ENCODE measurements at places on chromosomes 11 and 22.
A peak's percentile ranks its signal among the peaks of the same experiment; 100 is the strongest.

GRCh38 chr11:123430721-123431497 lies 840 bp downstream of the GRAMD1B start:
- DNase-seq, result peak; percentile 79

DNA sequence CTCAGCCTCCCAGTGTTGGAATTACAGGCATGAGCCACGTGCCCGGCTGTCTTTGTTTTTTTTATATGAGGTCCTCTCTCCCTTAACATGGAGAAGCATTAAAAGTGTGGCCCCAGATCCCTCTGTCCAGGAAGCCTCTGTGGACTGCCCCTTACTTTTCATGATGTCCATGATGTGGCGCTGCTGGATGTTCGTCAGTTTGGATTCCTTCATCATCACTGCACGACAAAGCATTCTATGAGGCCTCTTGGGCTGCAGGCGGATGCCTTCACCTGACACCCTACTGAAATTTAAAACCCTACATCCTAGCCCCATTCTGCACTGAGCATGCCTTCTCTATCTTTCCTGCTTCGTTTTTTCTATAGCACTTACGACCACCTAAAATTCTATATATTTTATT lies 2.1 kb downstream of the C22orf23 start:
- DNase-seq, result no peak

- peak; percentile 94 for DNase-seq
Measured at GRCh38 chr22:50507421-50507990, at the start of gene LMF2. Gene LMF2, minus strand, starts transcription at chr22:50507702. Its CDS starts 27 bp downstream, at chr22:50507675.

GRCh38 chr22:41442240-41442792 lies 4.3 kb downstream of the TOB2 start:
- DNase-seq, result no peak

DNA sequence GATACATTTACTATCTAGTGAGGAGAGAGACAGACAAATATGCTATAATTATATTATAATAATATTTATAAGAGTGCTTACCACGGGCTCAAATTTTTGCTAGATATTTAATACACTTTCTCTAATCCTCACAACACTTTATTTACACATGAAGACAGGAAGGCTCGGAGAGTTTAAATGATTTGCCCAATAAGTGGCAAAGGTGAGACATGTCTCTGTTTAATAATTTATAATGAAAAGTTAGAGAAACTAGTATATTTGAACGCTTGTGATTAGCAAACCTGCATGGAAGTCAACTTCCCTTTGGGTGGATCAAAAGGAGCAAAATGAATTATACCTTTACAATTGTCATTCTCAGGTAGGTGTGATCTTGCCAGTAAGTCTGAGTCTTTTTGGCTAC lies 55.4 kb downstream of the POLD3 start:
- no peak for DNase-seq

GRCh38 chr11:34348919-34349318 lies 8.9 kb downstream of the ABTB2 start:
- DNase-seq, result no peak

- DNase-seq, result no peak
Measured at GRCh38 chr11:29449281-29450074, 567.4 kb downstream of the KCNA4 start.

DNA sequence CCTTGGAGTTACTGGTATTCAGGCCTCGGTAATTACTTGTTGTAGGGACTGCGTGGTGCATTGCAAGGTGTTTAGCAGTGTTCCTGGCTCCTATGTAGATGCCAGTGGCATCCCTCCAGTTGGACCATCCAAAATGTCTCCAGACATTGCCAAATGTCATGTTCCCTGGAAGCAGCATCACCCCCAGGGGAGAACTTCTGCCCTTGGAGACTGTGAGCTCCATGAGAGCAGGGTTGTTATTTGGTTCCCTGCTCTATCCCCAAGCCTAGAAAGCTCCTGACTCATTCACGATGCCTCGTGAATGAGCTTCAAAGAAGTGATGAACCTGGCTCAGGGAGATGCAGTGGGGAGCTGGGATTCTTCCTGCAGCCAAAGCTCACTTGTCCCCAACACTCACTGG lies 4.8 kb upstream of the CD248 start:
- DNase-seq, result no peak

DNA sequence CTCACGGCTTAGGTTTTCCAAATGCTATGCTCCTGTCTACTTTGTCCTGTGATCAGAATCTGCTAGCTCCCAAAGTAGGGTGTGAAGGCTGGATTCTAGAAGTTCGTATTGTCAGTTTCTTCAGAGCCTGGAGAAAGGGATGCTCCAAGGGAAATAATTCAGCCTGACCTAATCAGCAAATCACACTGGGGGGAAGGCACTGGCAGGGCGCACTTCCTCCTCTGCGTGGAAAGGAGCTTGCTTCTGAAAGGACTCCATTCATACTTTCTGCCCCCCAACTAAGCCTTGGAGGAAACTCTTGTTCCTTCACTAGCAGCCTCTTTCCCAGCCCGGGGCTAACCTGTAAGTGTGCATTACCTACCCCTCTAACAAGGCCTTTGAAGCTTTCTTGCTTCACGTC lies 165.9 kb downstream of the NAV2 start:
- DNase-seq, result no peak

- DNase-seq, result no peak
Measured at GRCh38 chr22:44218071-44218470, 37.3 kb downstream of the PARVG start.

GRCh38 chr11:1453611-1454034 lies 33.0 kb downstream of the MOB2 start:
- DNase-seq, result peak; percentile 49

DNA sequence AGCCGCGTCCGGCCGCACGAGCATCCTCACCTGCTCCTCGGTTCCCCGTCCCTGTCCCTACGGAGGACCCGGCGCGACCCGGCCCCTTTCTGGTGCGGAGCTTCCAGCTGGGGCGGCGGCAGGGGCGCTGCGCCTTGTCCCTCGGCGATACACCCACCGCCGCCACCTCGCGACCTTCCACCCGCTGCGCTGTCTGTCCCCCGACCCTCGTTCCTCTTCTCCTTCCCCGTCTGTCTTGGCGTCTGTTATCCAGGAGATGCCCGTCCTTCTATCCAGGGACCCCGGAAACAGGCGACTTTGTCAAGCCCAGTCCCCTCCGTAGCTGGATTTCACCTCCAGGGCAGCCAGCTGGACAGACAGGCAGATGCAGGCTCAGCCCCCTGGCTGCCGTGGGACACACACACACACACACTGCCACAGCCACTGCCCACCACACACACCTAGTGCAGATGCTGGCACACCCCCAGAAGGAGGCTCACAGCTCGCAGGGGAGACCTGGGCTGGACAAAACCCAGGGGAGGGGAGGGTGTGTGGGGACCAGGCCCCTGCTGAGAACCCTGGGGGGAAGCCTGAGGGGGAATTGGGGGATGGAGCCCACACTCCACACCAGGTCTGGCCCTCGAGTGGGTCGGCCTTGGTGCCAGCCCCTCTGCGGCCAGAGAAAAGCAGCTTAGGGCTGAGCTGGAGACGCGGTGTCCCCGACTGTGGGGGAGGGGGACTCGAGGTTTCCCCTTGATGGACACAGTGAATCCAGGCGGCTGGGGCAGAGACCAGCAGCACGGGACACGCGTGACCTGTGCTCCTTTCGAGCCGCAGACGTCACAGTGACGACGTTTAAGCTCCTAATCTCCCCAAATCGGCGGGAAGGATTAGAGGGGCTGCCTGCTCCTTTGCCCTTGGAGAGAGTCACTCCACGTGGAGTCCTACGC lies 788 bp downstream of the DRD4 start:
- DNase-seq, result no peak
